NCI-H524 treated with DMSO at 0.1 percent for 48 hours (cell line): ENCODE measurements at places on chromosomes 5 and 9.

DNA sequence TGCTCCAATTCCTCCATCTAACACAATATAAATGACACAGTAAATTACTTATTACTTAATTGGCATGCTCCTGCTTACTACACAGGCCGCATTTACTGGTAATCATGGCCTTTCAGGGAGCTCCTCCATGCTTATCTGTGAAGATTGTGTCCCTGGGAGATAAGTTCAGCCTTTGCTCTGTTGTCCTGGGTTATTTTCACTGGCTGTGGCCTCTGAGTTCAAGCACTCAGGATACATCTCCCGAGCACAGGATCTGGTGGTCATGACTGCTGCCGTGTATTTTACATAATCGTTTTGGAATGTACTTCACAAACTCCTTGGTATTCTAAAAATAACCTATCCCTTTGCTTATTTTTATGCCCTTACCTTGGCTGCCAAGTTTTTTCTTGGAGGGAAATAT lies 215.7 kb downstream of the ICE1 start:
- no peak for DNase-seq

DNA sequence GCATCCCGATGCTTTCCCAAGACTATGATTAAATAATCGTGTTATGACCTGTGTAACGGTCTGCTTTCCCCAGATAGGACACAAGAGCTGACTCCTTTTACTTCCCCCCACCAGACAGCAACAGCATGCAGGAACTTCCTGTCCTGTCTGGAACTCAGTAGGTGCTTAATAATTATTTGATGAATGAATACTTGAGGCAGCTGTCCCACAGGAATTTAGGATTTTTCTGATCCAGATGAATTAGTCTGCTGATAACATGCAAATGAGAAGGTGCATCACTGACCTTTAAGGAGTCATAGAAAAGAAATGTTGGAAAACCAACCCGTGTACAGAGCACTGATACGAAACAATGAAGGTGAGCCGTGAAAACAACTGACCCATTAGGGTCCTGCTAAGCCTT lies 12.2 kb downstream of the RNF130 start:
- DNase-seq = no peak

DNA sequence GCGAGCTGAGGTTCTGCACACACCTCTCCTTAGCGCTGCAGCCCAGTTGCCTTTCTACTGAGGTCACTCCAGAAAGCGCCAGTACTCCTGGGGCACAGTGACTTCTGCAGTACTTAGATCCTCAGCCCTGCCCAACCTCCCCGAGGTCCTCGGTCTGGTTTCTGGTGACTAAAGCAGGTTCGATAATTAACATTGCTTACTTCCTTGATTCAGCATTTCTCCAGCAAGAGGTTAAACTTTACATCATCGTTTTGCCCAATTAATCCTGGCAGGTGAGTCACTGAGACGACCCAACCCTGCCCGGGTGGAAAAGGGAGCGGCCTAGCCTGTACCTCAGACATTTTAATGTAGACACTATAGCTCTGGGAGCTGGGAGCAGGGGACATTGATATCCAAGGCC lies 77.6 kb downstream of the PLAC8L1 start:
- no peak for DNase-seq

DNA sequence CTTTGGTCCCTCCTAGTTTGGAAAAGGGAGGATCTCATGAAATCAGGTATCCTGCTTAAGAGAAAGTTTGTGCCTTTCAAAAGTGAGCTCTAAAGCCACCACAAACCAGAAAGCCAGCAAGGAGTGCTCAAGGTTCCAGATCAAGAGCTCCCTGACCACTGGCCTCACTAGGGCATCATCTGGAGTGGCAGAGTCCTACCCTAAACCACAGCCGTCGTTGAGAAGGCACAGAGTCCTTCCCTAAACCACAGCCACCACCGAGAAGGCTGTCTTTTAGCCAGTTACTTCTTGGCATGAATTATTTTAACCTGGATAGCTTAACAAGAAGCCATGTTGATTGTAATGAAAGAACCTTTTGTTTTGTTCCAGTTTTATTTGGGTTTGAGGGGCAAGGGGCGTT lies 102.9 kb downstream of the FRMD3 start:
- DNase-seq = no peak

DNA sequence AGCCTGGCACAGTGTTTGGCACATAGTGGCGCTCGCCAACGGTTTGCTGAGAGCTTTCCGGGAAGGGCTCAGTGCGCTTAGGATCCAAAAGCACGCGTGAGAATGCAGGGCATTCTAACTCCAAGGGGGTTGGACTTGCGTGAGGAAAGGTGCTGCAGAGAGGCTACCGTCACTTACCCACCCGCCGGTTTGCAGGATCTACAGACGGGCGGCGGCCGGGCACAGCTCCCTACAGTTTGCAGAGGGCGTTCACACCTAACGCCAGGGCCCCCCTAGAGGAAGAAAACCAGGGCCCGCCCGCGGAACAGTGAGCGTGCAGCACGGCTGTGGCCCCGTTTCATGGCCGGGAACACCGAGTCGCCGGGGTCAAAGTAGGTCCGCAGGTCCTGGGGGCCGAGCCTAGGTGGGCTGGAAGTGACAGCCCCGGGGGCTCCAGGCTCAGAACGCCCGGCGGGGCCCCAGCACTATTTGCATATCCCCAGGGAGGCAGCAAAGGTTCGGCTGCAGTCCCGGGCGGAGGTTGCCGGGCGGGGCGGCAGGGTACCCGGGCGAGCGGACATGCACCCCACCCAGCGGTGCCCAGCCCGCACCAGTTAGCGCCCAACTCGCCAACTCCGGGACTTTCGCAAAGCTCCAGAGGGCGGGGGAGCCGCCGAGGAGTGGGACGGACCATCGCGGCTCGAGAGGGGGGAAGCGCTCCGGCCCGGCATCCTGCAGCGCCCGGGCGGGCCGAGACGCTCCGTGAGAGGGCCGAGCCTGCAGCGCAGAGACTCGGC lies 526 bp upstream of the GALNT10 start:
- DNase-seq = no peak

DNA sequence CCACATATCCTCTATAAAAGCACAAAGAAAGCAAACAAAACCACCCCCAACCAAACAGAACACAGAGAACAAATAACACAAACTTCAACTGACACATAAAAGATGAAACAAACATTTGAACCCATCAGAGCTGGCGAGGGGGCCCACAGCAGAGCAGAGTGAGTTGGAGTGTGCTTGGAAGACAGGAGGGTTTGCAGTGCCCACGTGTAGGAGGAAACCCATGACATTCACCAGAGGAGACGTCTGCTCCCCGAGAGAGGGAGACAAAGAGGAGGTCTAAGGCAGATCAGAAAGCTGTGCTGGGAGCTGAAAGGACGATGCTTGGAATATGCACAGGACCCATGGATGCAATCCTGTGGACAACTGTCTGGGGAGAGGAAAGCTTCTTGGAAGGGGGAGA lies 27.0 kb downstream of the MRPL36 start:
- DNase-seq = no peak

GRCh38 chr5:83277154-83277553 lies 194.4 kb upstream of the VCAN start:
- DNase-seq = no peak

GRCh38 chr5:150195736-150196485 lies 6.0 kb downstream of the SLC6A7 start:
- DNase-seq = no peak

- DNase-seq = no peak
Observed at GRCh38 chr5:83162601-83163000, 85.3 kb downstream of the XRCC4 start.

- no peak for DNase-seq
Observed at GRCh38 chr5:61626639-61627282, 294.7 kb downstream of the ZSWIM6 start.

DNA sequence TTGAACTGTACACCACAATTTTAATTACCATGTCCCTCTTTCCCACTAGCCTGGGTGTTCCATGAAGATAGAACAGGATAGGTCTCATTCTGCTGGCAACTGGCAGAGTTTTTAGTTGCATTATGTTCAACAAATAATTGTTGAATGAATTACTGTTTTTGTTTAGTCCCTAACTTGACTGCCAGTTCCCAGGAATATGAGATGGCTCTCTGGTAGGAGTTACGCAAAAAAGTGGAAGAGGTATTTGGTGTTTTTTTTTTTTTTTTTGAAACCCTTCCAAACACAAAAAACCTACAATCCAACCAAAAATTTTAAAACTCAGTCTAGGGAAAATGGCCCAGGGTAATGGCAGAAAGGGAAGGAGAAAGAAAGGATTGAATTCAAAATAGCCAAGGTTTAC lies 153.6 kb downstream of the GNAQ start:
- no peak for DNase-seq

- no peak for DNase-seq
Observed at GRCh38 chr5:140734354-140734753, 34.1 kb downstream of the ZMAT2 start.

GRCh38 chr5:53127107-53127506 lies 17.6 kb upstream of the MOCS2 start:
- DNase-seq = no peak

DNA sequence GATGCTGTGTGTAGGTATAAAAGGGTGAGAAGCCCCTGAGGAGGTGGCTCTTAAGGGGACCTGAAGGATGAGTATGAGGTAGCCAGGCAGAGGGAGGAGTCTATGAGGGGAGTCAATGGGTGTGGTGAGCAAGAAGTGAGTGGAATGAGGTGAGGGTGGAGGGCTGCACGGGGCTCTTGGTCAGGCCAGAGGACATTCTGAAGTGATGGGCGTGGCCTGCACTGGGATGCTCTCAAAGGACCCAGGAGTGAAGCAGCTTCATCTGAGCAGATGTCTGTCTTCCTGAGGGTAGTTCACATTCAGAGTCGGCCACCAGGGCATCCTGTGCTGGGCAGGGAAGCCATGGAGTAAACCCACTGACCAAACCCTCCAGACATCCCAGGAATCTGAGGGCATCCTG lies 45.1 kb upstream of the SAP30L start:
- no peak for DNase-seq

DNA sequence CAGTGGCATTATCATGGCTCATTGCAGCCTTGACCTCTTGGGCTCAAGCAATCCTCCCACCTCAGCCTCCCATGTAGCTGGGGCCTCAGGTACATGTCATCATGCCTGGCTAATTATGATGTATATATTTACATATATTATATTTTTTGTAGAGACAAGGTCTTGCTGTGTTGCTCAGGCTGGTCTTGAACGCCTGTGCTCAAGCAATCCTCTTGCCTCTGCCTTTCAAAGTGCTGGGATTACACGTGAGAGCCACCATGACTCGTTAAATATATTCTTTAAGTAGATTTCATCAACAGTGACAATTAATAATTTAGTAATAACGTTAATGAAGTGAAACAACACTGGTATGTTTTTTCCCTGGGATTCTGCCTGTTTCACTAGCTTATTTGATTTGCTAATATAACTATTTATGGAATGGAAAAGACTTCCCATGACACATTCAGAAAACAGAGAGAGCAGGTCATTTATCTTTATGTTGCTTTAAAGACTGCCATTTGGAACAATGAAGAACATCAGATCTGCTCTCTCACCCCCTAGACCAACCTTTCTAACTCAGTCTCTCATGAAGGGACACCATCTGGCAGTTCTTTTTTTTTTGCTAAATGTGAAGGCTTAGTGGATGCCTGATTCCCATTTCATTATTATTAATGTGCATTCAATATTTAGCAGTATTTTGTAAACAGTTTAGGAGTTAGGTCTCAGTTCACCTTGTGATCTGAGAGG lies 295.6 kb downstream of the KIF4B start:
- DNase-seq = no peak

- peak; percentile 22 for DNase-seq
Observed at GRCh38 chr5:73189871-73190376, 16.9 kb downstream of the TMEM174 start.

- DNase-seq = no peak
Observed at GRCh38 chr9:80094176-80094771, 522.5 kb downstream of the TLE4 start.

- DNase-seq = no peak
Observed at GRCh38 chr5:150058480-150059126, 27.8 kb downstream of the CSF1R start.

- no peak for DNase-seq
Observed at GRCh38 chr5:3600106-3601060, 4.8 kb downstream of the IRX1 start.

- no peak for DNase-seq
Observed at GRCh38 chr9:130237076-130237475, 28.5 kb upstream of the HMCN2 start.

- DNase-seq = no peak
Observed at GRCh38 chr5:112010475-112010874, 253.5 kb upstream of the NREP start.

DNA sequence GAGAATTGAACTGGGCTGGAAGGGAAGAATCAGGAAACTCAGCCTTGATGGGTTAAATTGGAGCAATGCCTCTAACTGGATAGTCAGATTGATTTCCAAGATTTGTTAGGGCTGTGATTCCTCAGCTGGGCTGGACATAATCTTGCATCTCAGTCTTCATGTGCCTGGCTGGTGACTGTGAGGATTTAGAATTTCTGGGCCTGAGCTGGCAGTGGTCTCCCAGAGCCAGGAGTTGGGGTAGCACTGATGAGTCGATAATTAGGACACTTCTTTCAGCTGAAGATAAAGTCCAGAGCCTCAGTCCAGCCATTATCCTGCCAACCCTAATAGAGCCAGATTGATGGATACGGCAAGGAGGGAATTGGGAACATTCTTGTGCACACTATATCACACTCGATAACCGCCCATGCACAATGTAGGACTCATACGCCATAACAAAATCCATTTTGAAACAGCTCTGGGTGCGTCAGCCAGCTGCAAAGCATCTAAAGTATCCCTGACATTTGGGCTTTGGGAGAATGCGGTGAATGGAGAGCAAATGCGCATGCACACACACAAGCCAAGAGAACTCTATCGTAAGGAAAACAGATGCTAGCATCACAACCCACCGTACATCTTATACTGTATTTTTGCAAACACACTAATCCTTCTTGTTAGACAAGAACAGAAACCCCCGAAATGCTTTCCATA lies 405.1 kb upstream of the KLF4 start:
- no peak for DNase-seq

DNA sequence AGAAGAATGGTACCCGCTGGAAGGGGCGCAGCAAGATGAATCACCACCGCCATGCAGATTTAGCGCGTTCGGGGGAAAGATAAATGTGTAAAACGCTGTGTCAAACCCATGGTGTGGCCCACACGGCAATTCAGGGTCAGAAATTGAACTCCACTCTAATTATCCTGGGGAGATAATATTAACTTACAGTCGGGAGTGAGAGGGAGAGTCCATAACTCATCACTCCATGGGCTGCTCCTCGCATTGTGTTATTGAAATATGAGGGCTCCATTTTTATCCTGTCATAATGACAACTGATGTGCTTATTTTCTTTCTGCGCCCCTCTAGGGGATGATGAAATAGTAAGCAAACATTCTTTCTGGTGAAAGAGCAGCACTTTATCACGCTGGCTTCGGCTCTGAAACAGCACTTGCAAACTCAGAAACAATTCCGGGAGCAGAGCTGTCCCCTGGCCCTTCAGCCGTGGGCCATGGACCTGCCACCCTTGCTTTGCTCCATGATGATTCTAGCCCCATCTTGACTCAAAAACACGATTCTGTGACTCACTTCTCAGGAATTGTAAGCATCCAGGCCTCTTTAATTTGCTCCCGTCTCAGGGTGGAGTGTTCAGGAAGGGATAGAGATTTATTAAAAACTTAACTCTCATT lies 431.6 kb downstream of the IRX1 start:
- DNase-seq = no peak

- DNase-seq = no peak
Observed at GRCh38 chr5:14110680-14111079, 32.5 kb upstream of the TRIO start.
